ENCODE measurements at places on chromosomes 5 and 9.

- no peak for DNase-seq
These were observed 121.0 kb upstream of the RPS23 start for GRCh38 chr5:82399111-82399510.

- DNase-seq: no peak
These were observed 128.1 kb upstream of the BOD1 start for GRCh38 chr5:173744551-173744950.

- DNase-seq: no peak
These were observed 44.5 kb upstream of the C5orf47 start for GRCh38 chr5:173944511-173944910.

- no peak for DNase-seq
These were observed 498.1 kb downstream of the TLE1 start for GRCh38 chr9:81191222-81191621.

- no peak for DNase-seq
These were observed 8.1 kb downstream of the TTC16 start for GRCh38 chr9:127724012-127724411.

GRCh38 chr9:20243841-20244240 is 378.5 kb downstream of the MLLT3 start:
- DNase-seq: no peak

DNA sequence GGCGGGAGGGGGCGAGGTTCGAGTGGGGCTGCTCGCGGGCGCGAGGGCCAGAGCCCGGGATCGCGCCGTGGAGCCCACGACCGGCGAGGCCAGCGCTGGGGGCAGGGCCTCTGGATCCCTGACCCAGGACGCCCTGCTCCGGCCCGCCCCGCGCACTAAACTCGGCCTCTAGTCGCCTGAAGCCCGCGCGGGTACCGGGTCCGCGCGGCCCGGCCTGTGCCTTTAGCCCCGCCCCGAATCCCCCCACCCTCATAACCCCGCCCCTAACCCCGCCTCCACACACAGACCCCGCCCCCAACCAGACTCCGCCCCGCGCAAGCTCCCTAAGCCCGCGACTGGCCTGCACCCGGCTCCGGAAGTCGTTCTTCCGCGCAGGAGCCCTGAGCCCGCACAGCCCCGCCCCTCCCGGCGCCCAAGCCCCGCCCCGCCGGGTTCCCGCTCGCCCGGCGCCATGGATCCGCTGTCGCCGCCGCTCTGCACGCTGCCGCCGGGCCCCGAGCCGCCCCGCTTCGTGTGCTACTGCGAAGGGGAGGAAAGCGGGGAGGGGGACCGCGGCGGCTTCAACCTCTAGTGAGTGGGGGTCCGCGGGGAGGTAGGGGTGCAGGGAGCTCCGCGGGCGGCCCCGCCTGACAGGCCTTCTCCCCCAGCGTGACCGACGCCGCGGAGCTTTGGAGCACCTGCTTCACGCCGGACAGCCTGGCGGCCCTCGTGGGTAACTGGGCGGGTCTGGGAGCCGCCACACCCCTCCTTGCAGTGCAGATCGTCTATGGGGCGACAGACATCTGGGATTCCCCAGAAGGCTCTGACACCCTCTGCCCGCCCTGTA is at the start of gene PAXX:
Gene PAXX (plus strand): TSS at position 430 of the 826 bp plus-strand sequence. CDS start 22 bp downstream, at position 452.
- peak; percentile 74 for DNase-seq

- peak; percentile 82 for DNase-seq
These were observed 207.0 kb downstream of the MEF2C start for GRCh38 chr5:88675708-88676636.

- DNase-seq: no peak
These were observed 12.3 kb downstream of the LMAN2 start for GRCh38 chr5:177339107-177339638.

DNA sequence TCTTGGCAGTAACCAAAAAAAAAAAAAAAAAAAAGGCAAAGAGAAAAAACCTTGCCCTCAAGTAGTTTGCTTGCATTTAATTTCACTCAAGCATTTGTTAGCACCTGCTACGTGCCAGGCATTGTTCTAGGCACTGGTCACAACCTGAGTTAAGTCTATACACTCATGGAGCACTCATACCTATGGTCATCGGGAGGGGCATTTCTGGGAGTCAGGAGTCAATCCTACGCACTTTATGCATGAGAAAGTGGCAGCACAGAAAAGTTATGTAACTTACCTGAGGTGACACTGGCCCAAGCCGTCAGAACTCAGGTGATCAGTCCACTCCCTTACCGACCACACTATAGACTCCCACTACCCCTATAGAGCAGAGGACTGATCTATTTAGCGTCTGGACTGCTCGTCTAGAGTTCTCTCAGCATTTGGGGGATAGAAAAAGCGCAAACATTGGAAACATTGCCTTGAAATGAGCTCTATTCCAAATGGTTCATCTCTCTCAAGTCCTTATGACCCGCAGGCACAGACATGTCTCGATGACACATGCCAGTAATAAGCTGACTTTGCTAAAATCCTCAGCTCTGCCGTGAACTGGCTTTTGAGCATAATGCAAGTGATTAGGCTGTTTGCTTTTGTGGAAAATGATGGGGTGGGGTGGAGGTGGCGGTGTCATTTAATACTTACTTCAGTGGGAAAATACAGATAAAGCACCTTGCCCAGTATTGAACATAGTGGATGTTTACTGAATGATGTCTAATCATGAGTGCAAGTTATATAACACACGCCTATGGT is 160.2 kb downstream of the ARHGEF28 start:
- DNase-seq: no peak

- DNase-seq: no peak
These were observed 249.0 kb downstream of the ARHGAP26 start for GRCh38 chr5:143019157-143019556.

- no peak for DNase-seq
These were observed at the start of gene TXNDC8 for GRCh38 chr9:110337727-110338126. TXNDC8 (minus strand) TSS chr9:110337863.

DNA sequence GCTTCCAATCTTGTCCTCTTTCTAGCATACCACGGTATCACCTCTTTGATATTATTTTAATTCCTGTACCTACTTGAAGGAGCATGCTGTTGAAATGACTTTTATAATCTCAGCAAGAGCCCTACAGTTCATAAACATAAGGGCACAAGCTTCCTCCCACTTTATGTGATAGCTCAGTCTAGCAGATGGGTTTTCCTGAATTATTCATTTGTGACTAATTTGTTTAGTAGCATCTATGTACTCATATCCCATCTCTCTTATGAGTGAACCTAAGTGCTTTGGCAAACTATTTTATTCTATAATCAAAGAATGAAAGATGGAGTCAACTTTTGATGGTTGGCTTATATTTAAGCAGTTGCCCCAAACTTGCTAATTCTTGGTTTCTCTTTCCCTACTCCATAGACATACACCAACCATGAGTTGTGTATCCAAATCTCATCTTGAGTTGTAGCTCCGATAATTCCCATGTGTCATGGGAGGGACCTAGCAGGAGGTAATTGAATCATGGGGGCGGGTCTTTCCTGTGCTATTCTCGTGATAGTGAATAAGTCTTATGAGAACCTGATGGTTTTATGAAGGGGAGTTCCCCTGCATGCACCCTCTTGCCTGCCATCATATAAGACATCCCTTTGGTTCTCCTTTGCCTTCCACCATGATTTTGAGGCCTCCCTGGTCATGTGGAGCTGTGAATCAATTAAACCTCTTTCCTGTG is 17.7 kb downstream of the TXNDC8 start:
- no peak for DNase-seq

- no peak for DNase-seq
These were observed 35.6 kb downstream of the TNFSF8 start for GRCh38 chr9:114894609-114895433.

- DNase-seq: no peak
These were observed 21.4 kb downstream of the SEMA4D start for GRCh38 chr9:89476546-89476945.

DNA sequence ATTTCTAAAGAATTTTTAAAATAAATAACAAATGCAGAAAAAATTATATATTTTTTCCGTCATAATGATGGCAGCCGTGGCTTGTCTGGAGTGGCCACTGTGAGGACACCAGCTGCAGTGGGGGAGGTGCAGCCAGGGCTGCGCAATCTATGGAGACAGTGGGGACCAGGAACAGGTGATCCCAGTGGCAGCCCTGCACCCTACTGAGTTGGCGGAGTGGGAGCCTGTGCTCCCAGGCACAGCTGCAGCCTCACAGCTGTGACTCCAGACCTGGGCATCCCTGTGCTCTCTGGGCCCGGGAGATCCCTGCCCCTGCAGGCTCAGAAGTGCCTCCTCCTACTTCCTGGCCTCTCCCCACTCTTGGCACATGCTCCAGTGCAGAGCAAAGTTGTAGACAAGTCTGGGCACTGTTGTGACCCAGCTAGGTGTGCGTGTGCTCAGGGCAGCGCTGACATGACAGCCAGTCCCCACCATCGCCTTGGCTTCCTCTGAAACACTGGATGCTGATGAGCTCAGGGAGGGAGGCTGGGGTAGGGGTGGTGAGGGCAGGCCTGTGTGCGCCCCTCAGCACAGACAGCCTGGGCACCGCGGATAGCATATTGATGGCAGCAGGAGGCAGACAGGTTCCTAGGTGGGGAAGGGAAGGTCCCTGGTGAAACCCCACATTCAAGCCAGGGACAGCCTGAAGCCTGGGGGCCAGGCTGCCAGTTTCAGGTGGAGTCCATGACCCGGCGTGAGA is 96.0 kb upstream of the PRR16 start:
- DNase-seq: no peak

Measured in anterior cingulate cortex (tissue), 58 donors.